ENCODE measurements at places on chromosomes 3 and 15. TPM values are rescaled to one million over a fixed set of nuclear protein-coding genes. Genes with fewer than 3 reads are reported as not detected.

Gene DUOXA2
- total RNA-seq = not detected

Gene KNG1
- not detected for total RNA-seq

DNA sequence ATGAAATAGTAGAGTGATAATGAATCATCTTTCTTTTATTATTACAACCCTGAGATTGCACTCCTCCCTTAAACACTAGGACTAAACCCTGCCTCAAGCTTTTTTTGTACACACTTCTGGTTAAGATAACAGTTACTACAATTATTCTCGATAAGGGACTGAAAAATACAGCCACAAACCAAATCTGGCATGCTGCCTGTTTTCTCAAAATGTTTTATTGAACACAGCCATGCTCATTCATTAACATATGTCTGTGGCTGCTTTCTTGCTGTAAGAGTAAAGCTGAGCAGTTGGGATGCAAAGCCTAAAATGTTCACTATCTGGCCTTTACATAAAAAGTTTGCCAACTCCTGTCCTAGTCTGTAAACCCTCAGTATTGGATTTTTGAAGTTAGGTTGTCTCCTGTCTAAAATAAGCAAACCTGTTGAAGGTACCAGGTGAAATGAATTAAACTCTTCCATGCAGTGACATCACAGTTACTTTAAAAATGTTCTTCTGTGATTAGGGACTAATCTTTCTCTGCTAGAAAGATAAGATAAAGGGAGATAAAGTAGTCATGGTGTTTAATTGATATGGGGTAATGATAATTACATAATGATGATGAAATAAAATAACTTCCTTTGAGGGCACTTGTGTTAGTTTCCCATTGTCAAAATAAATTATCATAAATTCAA, 218.2 kb downstream of the STXBP5L start:
- H3K36me3 ChIP-seq = no peaks in the 10 kb centered on the region
- no peak overlapping the region for H3K4me3 ChIP-seq
- H3K4me1 ChIP-seq = no peaks in the 10 kb centered on the region
- no peaks in the 10 kb centered on the region for H3K27me3 ChIP-seq

Gene ABHD14A
- total RNA-seq = 15.5 TPM

DNA sequence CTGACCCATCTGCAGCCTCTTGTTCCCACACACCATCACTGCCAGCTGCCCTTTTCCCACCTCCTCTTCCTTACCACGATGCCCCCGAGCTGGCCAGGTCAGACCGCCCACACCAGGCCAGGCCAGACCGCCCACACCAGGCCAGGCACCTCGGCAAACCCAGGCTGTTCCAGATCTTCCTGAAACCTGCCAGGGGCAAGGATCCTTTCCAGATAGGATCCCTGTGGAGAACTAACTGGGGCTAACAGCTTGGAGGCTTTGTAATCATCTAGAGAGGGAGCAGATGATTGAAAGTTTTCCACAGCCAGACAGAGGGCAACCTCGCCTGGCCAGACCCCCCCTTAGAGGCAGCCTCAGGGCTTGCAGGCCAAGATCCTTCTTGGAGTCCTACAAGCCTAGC, 287.3 kb upstream of the TLE3 start:
- no peaks in the 10 kb centered on the region for H3K36me3 ChIP-seq
- no peak overlapping the region for H3K27ac ChIP-seq
- no peak overlapping the region for H3K4me3 ChIP-seq
- no peaks in the 10 kb centered on the region for H3K4me1 ChIP-seq
- no peaks in the 10 kb centered on the region for H3K27me3 ChIP-seq
- DNase-seq = no peak

DNA sequence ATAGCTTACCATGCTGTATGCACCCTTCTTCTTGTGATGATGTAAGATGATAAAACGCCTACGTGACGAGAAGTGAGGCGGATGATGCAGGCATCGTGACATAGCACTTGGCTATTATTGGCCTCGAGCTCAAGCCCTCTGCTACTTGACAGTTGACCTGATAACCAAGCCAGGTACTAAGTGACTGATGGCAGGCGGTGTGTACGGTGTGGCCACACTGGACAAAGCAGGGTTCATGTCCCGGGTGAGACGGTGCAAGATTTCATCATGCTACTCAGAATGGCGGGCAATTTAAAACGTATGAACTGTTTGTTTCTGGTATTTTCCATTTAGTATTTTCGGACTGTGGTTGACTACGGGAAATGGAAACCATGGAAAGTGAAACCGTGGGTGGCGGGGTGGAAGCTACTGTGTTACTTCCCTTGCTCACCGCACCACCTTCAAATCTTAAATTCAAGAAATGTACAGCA, 57.7 kb downstream of the SLC12A8 start:
- peak overlapping the region; percentile 9 for H3K4me3 ChIP-seq
- H3K4me1 ChIP-seq = no peaks in the 10 kb centered on the region
- no peak overlapping the region for H3K27ac ChIP-seq
- no peaks in the 10 kb centered on the region for H3K36me3 ChIP-seq
- DNase-seq = no peak

GRCh38 chr3:58534592-58535494, 2.1 kb downstream of the ACOX2 start:
- DNase-seq = no peak
- no peaks in the 10 kb centered on the region for H3K36me3 ChIP-seq
- H3K27me3 ChIP-seq = no peaks in the 10 kb centered on the region
- no peak overlapping the region for H3K4me3 ChIP-seq
- no peak overlapping the region for H3K27ac ChIP-seq

Gene EXD1
- not detected for total RNA-seq

DNA sequence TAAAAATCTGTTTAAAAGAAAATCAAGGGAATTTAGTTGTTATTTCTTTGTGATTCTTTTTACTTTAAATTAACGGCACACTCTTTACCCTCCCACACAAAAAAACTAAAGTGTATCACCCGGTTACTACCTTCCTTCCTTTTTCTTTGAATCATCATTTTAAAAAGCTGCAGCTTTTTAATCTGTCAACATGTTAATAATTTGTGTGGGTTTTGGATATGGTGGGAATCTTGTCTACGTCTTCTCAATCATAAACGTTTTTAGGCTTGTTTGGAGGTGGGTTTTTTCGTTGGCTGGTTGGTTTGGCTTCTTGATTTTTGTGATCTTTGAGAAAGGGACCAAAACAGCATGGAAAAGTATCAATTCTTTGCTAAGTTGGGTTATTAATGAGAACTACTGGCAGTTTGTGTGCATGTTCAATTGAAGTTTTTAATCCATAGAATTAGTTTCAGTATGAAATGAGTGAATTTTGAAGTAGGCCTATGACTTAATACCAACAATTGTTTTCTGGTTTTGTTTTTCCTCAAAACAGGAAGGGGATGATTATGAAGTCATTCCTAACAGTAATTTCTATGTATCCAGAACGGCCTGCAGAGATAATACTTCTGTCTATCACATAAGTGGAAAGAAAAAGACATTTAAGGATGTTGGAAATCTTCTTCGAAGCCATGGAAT, 4.5 kb downstream of the SMC4 start:
- H3K36me3 ChIP-seq = no peaks in the 10 kb centered on the region
- peaks cover 9% of the 10 kb centered on the region for H3K27me3 ChIP-seq
- no peak for DNase-seq

Gene NANOGP8
- total RNA-seq = not detected

DNA sequence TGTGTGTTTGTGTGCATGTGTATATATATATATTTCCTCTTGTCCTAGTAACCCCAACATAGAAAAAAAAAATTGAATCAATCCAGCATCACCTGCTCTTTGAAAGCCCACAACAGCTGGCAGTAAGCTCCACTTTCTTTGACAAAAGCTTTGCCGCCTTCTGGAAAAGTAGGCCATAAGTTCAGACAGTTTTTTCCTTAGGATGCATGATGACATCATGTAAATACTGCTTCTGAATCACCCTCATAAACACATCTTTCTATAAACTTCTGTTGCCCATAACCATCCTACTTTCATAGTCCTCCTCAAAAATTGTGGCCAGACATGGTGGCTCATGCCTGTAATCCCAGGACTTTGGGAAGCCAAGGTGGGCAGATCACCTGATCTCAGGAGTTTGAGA, 67.4 kb downstream of the CSNK1G1 start:
- H3K36me3 ChIP-seq = peaks cover 3% of the 10 kb centered on the region
- no peak for DNase-seq
- no peak overlapping the region for H3K27ac ChIP-seq
- H3K4me3 ChIP-seq = no peak overlapping the region

- H3K27ac ChIP-seq = no peak overlapping the region
- H3K36me3 ChIP-seq = no peaks in the 10 kb centered on the region
- H3K4me3 ChIP-seq = no peak overlapping the region
- no peaks in the 10 kb centered on the region for H3K27me3 ChIP-seq
These were observed 9.7 kb downstream of the COL8A1 start for GRCh38 chr3:99648101-99648500.

GRCh38 chr15:101404245-101404644, 85.3 kb downstream of the PCSK6 start:
- no peaks in the 10 kb centered on the region for H3K36me3 ChIP-seq
- DNase-seq = no peak
- no peaks in the 10 kb centered on the region for H3K27me3 ChIP-seq

DNA sequence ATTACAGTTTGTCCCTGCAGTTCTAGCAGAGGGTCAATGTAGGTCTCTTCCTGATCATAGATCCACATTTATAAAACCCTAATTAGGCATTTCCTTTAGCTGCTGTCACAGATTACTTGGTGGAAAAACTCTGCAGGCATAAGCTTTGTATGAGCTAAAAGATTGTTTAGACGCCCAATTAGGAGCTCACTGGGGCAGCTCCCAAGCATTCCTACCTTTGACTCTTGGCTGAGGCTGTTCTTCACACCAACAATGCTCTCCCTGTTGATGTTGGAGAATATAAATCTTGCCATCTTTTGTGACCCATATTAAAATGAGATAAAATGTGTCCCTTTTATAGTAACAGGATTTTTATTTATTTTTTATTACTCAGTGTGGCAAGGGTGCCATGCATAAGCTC, 148.3 kb upstream of the TRIM42 start:
- no peaks in the 10 kb centered on the region for H3K4me1 ChIP-seq
- H3K27me3 ChIP-seq = peaks cover 2% of the 10 kb centered on the region
- H3K27ac ChIP-seq = no peak overlapping the region
- DNase-seq = no peak
- no peaks in the 10 kb centered on the region for H3K36me3 ChIP-seq

DNA sequence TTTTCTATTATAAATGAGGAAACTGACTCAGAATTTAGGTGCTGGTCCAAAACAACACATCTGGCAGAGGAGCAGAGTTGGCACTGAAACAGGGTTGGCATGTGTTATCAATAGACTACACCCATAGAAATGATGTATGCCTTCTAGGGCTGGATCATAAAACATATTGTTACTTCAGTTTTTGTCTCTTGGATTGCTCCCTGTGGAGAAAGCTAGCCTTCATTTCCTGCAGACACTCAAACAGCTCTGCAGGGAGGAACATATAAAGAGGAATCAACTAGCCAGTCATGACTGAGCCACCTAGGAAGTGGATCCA, 507 bp upstream of the MRPL3 start:
- no peaks in the 10 kb centered on the region for H3K36me3 ChIP-seq
- H3K27me3 ChIP-seq = no peaks in the 10 kb centered on the region
- H3K4me1 ChIP-seq = peaks cover 16% of the 10 kb centered on the region
- peak overlapping the region; percentile 77 for H3K27ac ChIP-seq
- peak overlapping the region; percentile 94 for H3K4me3 ChIP-seq
